Upper lobe of right lung (tissue), 1 donor: ENCODE measurements at places on chromosomes 2 and 18. TPM values are rescaled to one million over a fixed set of nuclear protein-coding genes. Genes with fewer than 3 reads are reported as not detected.

GRCh38 chr2:121803503-121803902 is 48.1 kb downstream of the TSN start:
- no peak overlapping the region for H3K27ac ChIP-seq
- DNase-seq: no peak
- H3K36me3 ChIP-seq: no peaks in the 10 kb centered on the region
- no peak overlapping the region for H3K4me3 ChIP-seq
- H3K27me3 ChIP-seq: no peaks in the 10 kb centered on the region

GRCh38 chr2:151238527-151239487 is 22.9 kb downstream of the RBM43 start:
- no peak overlapping the region for H3K27ac ChIP-seq
- H3K27me3 ChIP-seq: no peaks in the 10 kb centered on the region
- no peak overlapping the region for H3K4me3 ChIP-seq
- H3K36me3 ChIP-seq: no peaks in the 10 kb centered on the region
- no peak for DNase-seq
- no peaks in the 10 kb centered on the region for H3K4me1 ChIP-seq

Gene CCDC178
- total RNA-seq: 2.5 TPM

GRCh38 chr18:78352910-78353309 is 626.7 kb upstream of the SALL3 start:
- no peaks in the 10 kb centered on the region for H3K27me3 ChIP-seq
- H3K36me3 ChIP-seq: no peaks in the 10 kb centered on the region
- H3K27ac ChIP-seq: no peak overlapping the region
- H3K4me1 ChIP-seq: no peaks in the 10 kb centered on the region
- H3K4me3 ChIP-seq: no peak overlapping the region

Gene ASB18
- not detected for total RNA-seq

- peaks cover 19% of the 10 kb centered on the region for H3K4me1 ChIP-seq
- H3K27ac ChIP-seq: no peak overlapping the region
- no peak for DNase-seq
- H3K4me3 ChIP-seq: no peak overlapping the region
These were observed 83.0 kb downstream of the ACVR1 start for GRCh38 chr2:157793053-157793612.

Gene FN1
- total RNA-seq: 955 TPM

DNA sequence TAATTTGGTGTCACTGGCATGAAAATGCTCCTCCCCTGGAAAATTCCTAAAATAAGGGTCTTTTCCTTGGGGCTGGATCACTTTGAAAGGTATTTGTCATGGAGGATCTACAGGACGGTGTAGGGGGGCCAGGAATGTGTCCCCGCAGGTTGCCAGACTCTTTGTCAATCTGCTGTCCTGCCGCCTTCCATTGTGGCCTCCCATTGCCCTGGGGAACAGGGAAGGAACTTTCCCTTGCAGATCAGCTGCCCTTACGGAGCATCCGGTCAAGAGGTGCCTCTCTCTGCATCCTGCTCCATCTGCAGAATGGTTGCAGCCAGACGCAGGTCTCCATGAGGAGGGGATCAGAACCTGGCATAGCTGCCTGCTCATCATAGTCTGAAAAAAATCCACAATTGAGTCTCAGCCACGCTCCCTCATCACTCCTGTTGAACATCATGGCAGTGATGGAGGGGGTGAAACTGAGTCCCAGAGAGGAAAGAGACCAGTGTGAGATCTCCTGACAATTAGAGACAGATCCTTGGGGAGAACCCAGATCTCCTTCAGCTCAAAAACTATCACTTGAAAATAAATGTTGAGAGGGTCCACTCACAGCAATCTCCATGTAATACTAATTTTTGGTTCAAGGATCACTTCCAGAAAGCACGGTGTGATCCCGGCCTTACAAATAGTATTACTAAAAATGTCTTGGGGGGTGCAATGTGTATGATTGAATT is 244.8 kb downstream of the MYCN start:
- no peak overlapping the region for H3K27ac ChIP-seq
- H3K27me3 ChIP-seq: no peaks in the 10 kb centered on the region
- H3K4me3 ChIP-seq: no peak overlapping the region
- no peak for DNase-seq
- H3K4me1 ChIP-seq: no peaks in the 10 kb centered on the region

GRCh38 chr18:49135877-49136276 is 185.1 kb upstream of the SMAD7 start:
- DNase-seq: no peak
- H3K27ac ChIP-seq: no peak overlapping the region
- no peaks in the 10 kb centered on the region for H3K4me1 ChIP-seq
- H3K27me3 ChIP-seq: no peaks in the 10 kb centered on the region
- no peaks in the 10 kb centered on the region for H3K36me3 ChIP-seq

- peak overlapping the region; percentile 67 for H3K27ac ChIP-seq
- no peaks in the 10 kb centered on the region for H3K27me3 ChIP-seq
- H3K36me3 ChIP-seq: no peaks in the 10 kb centered on the region
- no peak overlapping the region for H3K4me3 ChIP-seq
- peaks cover 7% of the 10 kb centered on the region for H3K4me1 ChIP-seq
- no peak for DNase-seq
These were observed 46.4 kb upstream of the ACAA2 start for GRCh38 chr18:49859725-49860124.

Gene DPP4
- total RNA-seq: 30.7 TPM

Gene CASP8
- total RNA-seq: 39.5 TPM

- H3K36me3 ChIP-seq: no peaks in the 10 kb centered on the region
- no peak overlapping the region for H3K27ac ChIP-seq
- no peak overlapping the region for H3K4me3 ChIP-seq
- no peak for DNase-seq
- H3K4me1 ChIP-seq: no peaks in the 10 kb centered on the region
These were observed 194.3 kb upstream of the TWIST2 start for GRCh38 chr2:238653431-238654109.

Gene PRKAG3
- not detected for total RNA-seq

GRCh38 chr2:74502147-74502719 is 2.8 kb upstream of the LBX2 start:
- H3K27ac ChIP-seq: peak overlapping the region; percentile 89
- H3K36me3 ChIP-seq: peaks cover 14% of the 10 kb centered on the region

DNA sequence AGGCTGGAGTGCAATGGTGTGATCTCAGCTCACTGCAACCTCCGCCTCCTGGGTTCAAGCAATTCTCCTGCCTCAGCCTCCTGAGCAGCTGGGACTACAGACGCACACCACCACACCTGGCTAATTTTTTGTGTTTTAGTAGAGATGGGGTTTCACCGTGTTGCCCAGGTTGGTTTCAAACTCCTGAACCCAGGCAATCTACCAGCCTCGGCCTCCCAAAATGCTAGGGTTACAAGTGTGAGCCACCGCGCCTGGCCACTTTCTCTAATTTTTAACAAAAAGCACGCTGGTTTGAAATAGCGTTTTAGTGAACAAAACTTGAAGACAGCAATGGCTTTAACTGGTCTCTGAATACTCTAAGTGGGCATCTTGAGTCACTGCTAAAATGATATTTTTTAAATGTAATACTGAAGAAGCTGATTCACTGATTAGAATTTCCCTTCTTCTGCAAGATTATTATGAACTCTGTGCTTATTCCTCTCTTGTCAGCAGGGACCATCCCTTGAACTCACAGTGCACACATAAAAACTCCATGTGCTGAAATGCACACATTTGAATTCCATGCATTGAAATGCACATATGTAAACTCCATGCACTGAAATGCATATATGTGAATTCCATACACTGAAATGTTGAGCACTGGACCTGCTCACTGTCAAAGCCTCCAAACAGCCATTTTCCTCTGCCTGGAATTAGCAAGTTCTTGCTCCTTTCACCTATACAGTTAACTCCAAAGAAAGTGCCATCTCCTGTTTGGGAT is 1411.5 kb upstream of the ACVR2A start:
- H3K36me3 ChIP-seq: no peaks in the 10 kb centered on the region
- H3K4me1 ChIP-seq: no peaks in the 10 kb centered on the region
- no peak for DNase-seq
- H3K27ac ChIP-seq: no peak overlapping the region
- no peaks in the 10 kb centered on the region for H3K27me3 ChIP-seq

GRCh38 chr2:84851876-84852275 is 29.0 kb downstream of the TRABD2A start:
- H3K27ac ChIP-seq: no peak overlapping the region
- no peak overlapping the region for H3K4me3 ChIP-seq
- H3K4me1 ChIP-seq: no peaks in the 10 kb centered on the region
- H3K36me3 ChIP-seq: no peaks in the 10 kb centered on the region
- no peak for DNase-seq
- H3K27me3 ChIP-seq: no peaks in the 10 kb centered on the region

GRCh38 chr2:239441261-239442078 is 40.6 kb upstream of the HDAC4 start:
- no peak overlapping the region for H3K4me3 ChIP-seq
- H3K4me1 ChIP-seq: peaks cover 23% of the 10 kb centered on the region
- no peak overlapping the region for H3K27ac ChIP-seq

DNA sequence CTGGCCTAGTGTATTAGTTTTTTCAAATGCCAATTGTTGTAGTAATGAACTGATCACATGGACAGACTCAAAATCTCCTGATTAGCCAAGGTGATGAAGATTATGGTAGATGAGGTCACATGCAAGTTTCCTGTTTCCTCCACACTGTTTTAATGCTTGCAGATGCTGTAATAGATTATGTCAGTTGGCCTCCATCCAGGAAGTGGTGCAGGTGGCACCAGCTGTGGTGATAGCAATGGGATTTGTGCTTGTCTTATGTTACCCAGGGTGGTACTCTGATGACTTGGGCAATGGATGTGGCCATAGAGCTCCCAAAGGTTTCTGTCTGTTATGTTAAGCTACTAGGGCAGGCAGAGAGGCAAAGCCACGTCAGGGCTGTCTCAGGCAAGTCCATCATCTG is 332.9 kb upstream of the DDX18 start:
- H3K4me1 ChIP-seq: no peaks in the 10 kb centered on the region
- H3K4me3 ChIP-seq: no peak overlapping the region
- no peak overlapping the region for H3K27ac ChIP-seq
- DNase-seq: no peak

- no peaks in the 10 kb centered on the region for H3K36me3 ChIP-seq
- no peak for DNase-seq
- peaks cover 53% of the 10 kb centered on the region for H3K27me3 ChIP-seq
- H3K4me1 ChIP-seq: no peaks in the 10 kb centered on the region
These were observed 8.3 kb downstream of the SATB2 start for GRCh38 chr2:199449455-199449854.

DNA sequence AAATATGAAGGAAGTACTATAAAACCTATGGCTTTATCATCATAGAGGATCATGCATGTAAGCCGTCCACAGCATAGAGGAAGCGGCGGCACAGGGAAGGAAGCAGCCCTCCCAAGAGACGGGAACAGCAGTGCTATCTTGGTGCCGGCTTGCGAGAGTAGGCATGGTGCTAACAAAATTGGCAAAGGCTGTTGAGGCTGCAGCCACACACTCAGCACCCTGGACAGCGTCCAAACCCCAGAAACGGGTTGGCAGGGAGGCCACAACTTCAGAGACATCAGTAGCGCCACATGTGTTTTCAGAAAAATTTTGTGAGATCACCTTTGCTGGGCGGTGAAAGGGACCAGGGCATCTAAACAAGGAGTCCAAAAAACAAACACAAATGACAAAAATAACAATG is 37.7 kb downstream of the NETO1 start:
- no peak for DNase-seq
- no peak overlapping the region for H3K27ac ChIP-seq
- no peak overlapping the region for H3K4me3 ChIP-seq
- H3K4me1 ChIP-seq: no peaks in the 10 kb centered on the region
- no peaks in the 10 kb centered on the region for H3K27me3 ChIP-seq

DNA sequence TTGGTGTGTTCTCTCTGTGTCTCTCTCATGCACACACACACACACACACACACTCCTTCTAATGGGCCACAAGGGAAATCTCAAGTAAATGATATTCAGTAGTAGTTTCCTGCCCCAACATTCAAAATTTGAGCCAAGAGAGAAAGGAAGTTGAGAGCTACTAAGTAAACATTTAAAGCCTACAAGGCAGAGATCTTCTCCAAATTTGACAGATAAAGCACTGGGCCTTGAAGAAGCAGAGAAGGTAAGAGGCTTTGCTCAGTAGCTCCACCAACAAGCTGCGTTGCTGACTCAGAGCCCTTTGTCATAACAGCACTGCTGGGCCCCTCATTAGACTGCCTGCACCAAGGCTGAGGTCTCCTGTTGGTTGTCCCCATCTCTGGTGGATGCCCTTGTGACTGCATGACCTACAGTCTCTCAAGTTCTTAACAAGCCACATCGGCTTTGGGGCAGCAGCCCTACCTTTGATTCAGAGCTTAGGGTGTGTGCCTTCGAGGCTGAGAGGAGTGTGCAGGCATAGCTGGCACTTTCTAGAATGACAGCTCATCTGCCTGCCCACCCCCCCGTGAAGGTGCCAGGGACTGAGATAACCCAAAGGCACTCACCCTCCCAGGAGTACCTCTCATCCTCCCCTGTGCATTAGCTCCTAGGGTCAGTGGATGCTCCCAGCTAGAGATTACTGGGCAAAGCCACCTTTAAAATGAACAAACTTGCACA is 32.3 kb upstream of the NEB start:
- no peak overlapping the region for H3K4me3 ChIP-seq
- DNase-seq: no peak
- no peaks in the 10 kb centered on the region for H3K27me3 ChIP-seq
- no peak overlapping the region for H3K27ac ChIP-seq
- no peaks in the 10 kb centered on the region for H3K36me3 ChIP-seq

Gene EMX1
- not detected for total RNA-seq

Gene SLC5A7
- 0.81 TPM for total RNA-seq

DNA sequence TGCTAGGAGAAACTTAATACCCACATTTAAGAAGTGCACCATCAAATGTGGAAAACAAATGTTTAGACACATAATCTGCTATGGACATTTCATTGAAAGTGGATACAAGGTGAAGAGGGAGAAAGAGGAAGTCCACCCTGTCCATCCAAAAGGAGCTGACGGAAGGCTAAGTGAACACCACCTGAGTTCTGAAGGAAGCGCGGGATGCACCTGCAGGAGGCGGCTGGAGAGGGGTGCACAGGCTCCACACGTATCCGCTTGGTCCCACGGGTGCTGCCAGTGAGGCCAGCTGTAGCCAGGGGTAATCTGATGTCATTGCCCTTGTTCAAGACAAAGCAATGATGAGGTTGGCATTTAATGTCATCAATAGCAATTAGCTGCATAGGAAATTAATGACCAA is 75.9 kb upstream of the TMEM18 start:
- no peak for DNase-seq
- H3K36me3 ChIP-seq: no peaks in the 10 kb centered on the region
- H3K27ac ChIP-seq: no peak overlapping the region
- peaks cover 8% of the 10 kb centered on the region for H3K27me3 ChIP-seq
- H3K4me3 ChIP-seq: no peak overlapping the region
- H3K4me1 ChIP-seq: no peaks in the 10 kb centered on the region
